Stomach (tissue), 19 donors: ENCODE measurements at places on chromosomes 16 and 17. TPM values are rescaled to one million over a fixed set of nuclear protein-coding genes. Genes with fewer than 3 reads are reported as not detected.

TNP2 gene
- not detected for total RNA-seq

KRTAP9-2 gene
- not detected for total RNA-seq

PPY gene
- total RNA-seq, result not detected

ALDH3A2 gene
- 51.0 TPM for total RNA-seq
